ENCODE measurements at places on chromosomes 12 and 14. TPM values are rescaled to one million over a fixed set of nuclear protein-coding genes. Genes with fewer than 3 reads are reported as not detected.

GRCh38 chr12:100993916-100994450, 199.4 kb downstream of the ANO4 start:
- no peak for DNase-seq

DNA sequence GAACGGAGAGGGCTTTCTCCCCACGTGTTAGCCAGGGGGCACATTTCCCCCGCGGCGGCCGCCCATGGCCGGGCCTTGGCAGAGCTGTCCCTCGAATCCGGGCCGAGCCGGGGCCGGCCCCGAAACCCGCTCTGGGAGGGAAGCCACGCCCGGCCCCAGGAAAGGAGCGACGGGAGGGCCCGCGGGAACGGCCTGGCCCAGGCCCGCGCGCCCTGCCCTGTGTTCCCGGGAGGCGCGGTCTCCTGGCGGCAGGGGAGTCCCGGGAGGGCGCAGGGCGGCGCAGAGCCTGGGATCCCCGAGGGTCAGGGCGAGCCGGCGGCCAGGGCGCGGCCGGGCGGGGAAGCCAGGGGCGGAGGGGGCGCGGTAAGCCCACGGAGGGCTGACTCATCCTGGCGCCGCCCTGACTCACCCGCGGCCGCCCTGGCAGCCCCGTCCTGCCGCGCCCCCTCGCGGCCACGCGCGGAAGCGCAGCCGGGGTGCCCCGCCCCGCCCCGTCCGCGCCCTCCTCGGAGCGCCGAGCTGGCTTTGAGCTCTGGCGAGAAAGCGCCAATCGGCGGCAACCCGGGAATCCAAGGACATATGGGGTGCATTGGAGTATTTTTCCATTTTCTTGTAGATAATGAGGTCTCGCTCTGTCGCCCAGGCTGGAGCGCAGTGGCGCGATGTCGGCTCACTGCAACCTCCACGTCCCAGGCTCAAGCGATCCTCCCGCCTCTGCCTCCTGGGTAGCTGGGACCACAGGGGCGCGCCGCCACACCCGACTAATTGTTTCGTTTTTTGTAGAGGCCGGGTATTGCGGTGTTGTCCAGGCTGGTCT, 31.8 kb upstream of the PLEKHG6 start:
- DNase-seq, result peak; percentile 99

CCDC177 gene
- not detected for total RNA-seq

- DNase-seq, result no peak
Measured at GRCh38 chr12:81303935-81304334, 226.1 kb downstream of the ACSS3 start.

DNA sequence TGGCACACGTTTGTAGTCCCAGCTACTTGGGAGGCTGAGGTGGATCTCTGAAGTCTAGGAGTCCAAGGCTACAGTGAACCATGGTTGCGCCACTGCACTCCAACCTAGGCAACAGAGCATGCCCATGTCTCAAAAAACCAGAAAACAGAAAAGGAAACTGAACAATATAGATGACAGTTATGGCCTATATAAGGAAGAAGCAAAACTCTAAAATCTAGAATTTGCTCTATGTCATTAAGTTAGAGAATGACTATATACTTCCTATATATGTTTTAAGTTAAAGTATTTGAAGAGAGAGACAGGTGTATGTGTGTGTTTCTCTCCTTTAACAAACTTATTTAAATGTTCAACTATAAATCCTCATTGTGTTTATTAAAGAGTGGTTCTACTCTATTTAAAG, 65.8 kb downstream of the MNAT1 start:
- DNase-seq, result no peak

MAP3K9 gene
- under 0.01 TPM for total RNA-seq

TMEM132D gene
- not detected for total RNA-seq

DNA sequence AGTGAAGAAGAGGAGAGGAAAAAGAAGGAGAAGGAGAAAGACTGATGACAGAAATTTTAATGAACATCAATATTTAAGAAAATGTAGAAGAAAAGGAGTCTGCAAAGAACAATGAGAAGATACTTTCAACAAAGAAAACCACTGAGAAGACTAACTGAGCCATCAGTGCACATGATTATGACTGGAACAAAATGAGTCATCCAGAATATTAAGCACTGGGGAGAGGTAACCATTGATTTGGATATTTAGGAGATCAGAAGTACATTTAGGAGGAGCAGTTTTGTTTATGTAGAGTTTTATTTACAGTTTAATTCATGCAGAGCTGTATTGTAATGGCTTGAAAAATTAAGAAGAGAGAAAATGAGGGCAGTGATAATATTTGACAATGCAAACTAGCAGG, 159.1 kb downstream of the C12orf50 start:
- DNase-seq, result peak; percentile 18

RASSF9 gene
- total RNA-seq, result 5.8 TPM

KRT83 gene
- total RNA-seq, result not detected

ZFYVE1 gene
- total RNA-seq, result 30.8 TPM

- peak; percentile 64 for DNase-seq
Measured at GRCh38 chr14:73739174-73739898, 25.2 kb upstream of the PNMA1 start.

GRCh38 chr12:85985996-85986395, 111.9 kb downstream of the NTS start:
- no peak for DNase-seq

All from osteoblast (primary cell).